ENCODE measurements at places on chromosomes 5 and 9. TPM values are rescaled to one million over a fixed set of nuclear protein-coding genes. Genes with fewer than 3 reads are reported as not detected.

The EPB41L4B gene
- 20.2 TPM for total RNA-seq

The MEIKIN gene
- not detected for total RNA-seq

The PGM5 gene
- not detected for total RNA-seq

GRCh38 chr5:33023649-33024048 lies 312.5 kb downstream of the NPR3 start:
- DNase-seq = no peak
- no peaks in the 10 kb centered on the region for H3K27me3 ChIP-seq
- H3K36me3 ChIP-seq = peaks cover 5% of the 10 kb centered on the region
- H3K4me3 ChIP-seq = no peak overlapping the region
- H3K27ac ChIP-seq = peak overlapping the region; percentile 54

DNA sequence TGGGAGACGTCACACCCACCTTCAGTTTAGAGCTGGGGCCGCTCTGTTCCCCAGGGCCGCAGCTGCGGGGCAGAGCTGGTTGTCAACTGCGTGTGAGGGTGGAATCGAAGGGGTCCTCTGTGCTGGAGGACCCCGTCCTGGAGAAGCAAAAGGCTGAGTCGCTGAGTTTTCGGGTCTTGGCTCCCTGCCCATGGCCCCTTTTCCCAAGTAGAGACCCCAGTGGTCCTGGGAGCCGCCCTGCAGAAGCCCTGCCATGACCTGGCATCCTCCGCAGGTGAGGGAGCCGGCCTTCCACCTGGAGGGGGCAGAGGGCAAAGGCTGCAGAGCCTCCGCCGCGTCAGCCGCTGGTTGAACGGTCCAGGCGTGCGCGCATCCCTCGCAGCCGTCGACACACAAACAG lies 90.4 kb upstream of the COL5A1 start:
- no peak overlapping the region for H3K4me3 ChIP-seq
- DNase-seq = no peak
- peaks cover 9% of the 10 kb centered on the region for H3K4me1 ChIP-seq
- H3K27me3 ChIP-seq = no peaks in the 10 kb centered on the region
- no peaks in the 10 kb centered on the region for H3K36me3 ChIP-seq

DNA sequence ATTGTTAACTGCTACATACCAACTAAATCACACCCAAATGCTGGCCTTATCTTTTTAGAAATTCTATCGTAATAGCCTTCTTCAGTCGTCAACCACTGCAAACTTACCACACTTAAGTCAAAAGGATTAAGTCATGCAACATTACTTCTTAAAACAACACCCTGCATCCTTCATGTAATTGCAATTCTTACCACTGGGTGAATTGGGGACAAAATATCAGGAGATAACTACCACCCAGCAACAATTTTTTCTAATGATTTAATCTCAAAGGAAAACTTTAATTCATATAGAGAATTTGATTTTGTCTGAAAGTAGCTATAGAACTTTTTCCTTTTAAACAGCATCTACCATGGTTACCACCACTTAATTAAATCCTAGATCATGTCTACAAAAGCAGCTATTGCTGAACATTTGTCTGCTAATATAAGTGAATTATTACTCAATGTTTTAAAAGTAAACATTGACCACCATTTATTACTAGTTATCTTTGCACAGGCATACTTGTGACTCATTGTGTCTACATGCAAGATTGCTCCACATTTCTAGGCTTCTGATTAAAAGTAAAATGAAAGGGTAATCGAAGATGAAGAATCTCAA lies 10.5 kb downstream of the MLLT3 start:
- peaks cover 29% of the 10 kb centered on the region for H3K27me3 ChIP-seq
- H3K4me1 ChIP-seq = peaks cover 10% of the 10 kb centered on the region
- H3K27ac ChIP-seq = no peak overlapping the region

GRCh38 chr5:83026930-83027687 lies 50.1 kb downstream of the TMEM167A start:
- no peak overlapping the region for H3K4me3 ChIP-seq
- H3K4me1 ChIP-seq = no peaks in the 10 kb centered on the region
- no peak for DNase-seq
- no peaks in the 10 kb centered on the region for H3K27me3 ChIP-seq
- H3K36me3 ChIP-seq = no peaks in the 10 kb centered on the region
- H3K27ac ChIP-seq = no peak overlapping the region

- no peak for DNase-seq
- no peak overlapping the region for H3K4me3 ChIP-seq
- no peaks in the 10 kb centered on the region for H3K27me3 ChIP-seq
- H3K4me1 ChIP-seq = no peaks in the 10 kb centered on the region
- no peak overlapping the region for H3K27ac ChIP-seq
- H3K36me3 ChIP-seq = no peaks in the 10 kb centered on the region
Measured at GRCh38 chr5:133393776-133394476, 218.4 kb downstream of the FSTL4 start.

DNA sequence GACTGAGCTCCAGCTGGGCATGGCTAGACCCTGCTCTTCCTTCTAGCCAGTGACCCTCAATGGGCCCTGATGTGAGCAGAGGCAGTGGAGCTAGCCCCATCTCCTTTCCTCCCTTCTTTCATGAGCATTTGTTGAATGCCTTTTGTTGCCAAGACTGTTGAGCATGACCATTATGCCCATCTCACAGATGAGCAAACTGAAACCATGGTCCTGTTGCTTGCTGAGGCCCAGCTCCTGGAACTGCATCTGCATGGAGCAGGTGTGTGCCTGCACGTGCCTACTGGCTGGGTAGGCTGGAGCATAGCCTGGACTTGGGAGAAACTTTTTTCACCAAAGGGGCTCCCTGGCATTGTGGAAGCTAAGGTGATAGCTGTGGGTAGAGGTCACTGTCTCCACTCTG lies 3.0 kb upstream of the WNK2 start:
- H3K4me1 ChIP-seq = no peaks in the 10 kb centered on the region
- H3K27me3 ChIP-seq = no peaks in the 10 kb centered on the region
- no peak overlapping the region for H3K27ac ChIP-seq

DNA sequence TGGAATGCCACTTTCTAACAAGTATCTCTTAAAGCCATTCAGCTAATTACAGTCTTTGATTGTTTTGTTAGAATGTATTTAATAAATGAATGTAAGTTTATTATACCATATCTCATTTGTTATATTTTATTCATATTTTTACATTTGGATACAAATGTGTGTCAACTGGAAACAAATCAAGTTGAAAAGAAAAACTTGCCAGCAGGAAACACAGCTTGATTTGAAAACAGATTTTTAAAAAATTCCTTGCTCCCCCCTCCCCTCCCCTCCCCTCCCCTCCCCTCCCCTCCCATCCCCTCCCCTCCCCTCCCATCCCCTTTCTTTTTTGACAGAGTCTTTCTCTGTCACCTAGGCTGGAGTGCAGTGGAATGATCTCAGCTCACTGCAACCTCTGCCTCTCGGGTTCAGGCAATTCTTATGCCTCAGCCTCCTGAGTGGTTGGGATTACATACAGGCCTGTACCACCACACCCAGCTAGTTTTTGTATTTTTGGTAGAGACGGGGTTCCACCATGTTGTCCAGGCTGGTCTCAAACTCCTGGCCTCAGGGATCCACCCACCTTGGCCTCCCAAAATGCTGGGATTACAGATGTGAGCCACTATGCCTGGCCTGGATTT lies 227.6 kb downstream of the WDR70 start:
- H3K27ac ChIP-seq = no peak overlapping the region
- peaks cover 15% of the 10 kb centered on the region for H3K36me3 ChIP-seq
- no peaks in the 10 kb centered on the region for H3K27me3 ChIP-seq
- no peak for DNase-seq
- no peak overlapping the region for H3K4me3 ChIP-seq

- no peaks in the 10 kb centered on the region for H3K4me1 ChIP-seq
- no peaks in the 10 kb centered on the region for H3K27me3 ChIP-seq
- DNase-seq = no peak
- H3K4me3 ChIP-seq = no peak overlapping the region
Measured at GRCh38 chr9:112494153-112494552, 7.5 kb downstream of the KIAA1958 start.
